ENCODE measurements at places on chromosomes 11 and 22. TPM values are rescaled to one million over a fixed set of nuclear protein-coding genes. Genes with fewer than 3 reads are reported as not detected.
A peak's percentile ranks its signal among the peaks of the same experiment; 100 is the strongest.

Gene NPAS4
- total RNA-seq: 0.50 TPM

- DNase-seq: no peak
Measured at GRCh38 chr22:45629469-45630089, 42.1 kb upstream of the ATXN10 start.

GRCh38 chr11:107799218-107799859 lies 59.2 kb downstream of the SLC35F2 start:
- peak; percentile 87 for DNase-seq

Gene SPDYC
- 1.2 TPM for total RNA-seq

Gene KRTAP5-8
- 1.1 TPM for total RNA-seq
